Activated CD4-positive, alpha-beta T cell treated with anti-CD3 and anti-CD28 coated beads, Interleukin-2, amount 50 U/mL, for 4 hours (primary cell): ENCODE measurements at places on chromosomes 12 and 14.

DNA sequence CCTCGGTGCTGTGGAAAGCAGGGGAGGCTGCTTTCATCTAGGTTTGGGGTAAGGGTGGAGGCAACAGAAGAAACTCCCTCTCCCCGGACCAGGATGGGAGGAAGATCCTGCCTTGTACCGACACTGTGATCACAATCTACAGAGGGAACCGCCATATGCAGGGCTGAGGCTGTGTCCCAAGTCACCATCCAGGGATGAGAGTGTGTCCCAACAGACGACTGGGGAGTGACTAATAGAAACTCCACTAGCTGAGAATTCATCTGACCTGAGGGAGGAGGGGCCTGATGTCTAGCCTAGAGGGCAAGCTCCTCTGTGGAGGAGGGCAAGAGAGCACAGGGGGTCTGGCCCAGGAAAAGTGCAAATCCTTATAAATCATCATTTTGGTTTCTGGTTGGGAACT is 172.4 kb downstream of the CALM1 start:
- DNase-seq: no peak

GRCh38 chr14:67517083-67517482 is 16.0 kb upstream of the PLEKHH1 start:
- DNase-seq: no peak

- DNase-seq: no peak
Measured at GRCh38 chr14:31990183-31990857, 86.8 kb upstream of the ARHGAP5 start.

- DNase-seq: no peak
Measured at GRCh38 chr14:38836539-38836938, 266.5 kb downstream of the SEC23A start.

- DNase-seq: no peak
Measured at GRCh38 chr12:114919479-114919878, 235.5 kb upstream of the TBX3 start.

- DNase-seq: no peak
Measured at GRCh38 chr12:95836185-95836609, 22.6 kb upstream of the SNRPF start.

- DNase-seq: no peak
Measured at GRCh38 chr14:77872983-77873382, 73.1 kb downstream of the ADCK1 start.

- no peak for DNase-seq
Measured at GRCh38 chr12:75715323-75715644, 203.9 kb upstream of the KRR1 start.

GRCh38 chr14:22646570-22647254 is 2.6 kb upstream of the OR6J1 start:
- DNase-seq: no peak
